ENCODE measurements at places on chromosomes 7 and 10.

DNA sequence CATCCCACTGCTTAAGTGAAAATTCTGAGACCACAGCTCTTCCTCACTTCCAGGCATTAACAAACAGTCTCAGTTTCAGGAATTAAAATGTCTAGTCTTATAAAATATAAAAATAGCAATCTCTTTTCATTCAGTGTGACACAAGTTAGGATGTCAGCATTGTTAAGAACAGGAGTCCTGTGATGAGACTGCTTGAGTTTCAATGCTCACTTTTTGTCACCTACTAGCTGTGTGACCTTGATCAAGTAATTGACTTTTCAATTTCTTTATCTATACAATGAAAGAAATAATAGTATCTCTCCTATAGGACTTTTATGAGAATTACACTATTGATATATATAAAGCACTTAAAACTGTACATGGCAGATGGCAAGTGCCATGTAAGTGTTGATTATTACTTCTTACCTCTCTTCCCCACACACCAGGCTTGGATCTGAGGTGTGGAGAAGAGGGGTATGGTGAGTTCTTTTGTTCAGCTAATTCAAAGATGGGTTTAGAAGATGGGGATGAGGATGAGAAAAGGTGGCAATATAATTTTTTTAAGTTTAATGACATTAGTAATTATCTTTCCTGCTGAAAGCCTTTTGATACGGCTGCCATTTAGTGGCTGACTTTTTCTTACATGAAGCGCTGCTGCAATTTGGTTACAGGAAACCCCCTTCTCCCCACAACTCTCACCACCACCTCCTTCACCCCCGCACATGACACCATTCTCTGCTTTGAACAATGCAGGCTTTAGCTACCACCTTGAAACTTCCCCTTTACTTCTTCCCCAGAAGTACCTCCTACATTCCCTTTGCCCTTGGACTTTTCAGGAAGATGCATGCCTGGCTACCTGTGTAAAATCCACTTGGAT is 20.8 kb upstream of the HYAL4 start:
- DNase-seq: no peak

DNA sequence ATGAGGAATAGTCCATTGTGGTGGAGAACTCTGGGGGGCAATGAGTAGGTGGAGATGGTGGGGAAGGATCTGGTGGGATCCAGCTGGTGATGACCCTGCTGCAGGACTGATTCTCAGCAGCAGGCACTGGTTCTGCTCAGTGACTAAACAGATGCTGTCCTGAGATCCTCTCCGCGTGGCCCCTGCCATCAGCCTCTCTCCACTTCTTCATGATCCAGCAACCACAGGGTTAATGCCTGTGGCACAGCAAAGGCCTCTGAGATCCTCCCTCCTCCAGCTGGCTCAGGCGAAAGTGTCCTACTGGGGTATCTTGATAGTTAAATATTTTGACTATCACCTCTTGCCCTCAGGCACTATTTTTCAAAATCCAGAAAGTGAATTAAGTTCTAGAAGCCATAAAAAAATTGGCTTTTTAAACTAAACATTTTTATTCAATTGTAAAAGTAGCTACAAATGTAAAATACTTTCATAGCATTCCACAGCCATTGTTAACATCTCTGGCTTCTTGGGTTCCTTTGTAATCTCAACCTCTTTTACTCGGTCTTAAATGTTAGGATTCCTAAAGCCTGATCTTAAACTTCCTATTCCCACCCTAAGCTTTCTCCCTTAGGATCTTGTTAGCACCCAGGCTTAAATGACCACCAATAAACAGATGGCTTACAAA is 13.1 kb downstream of the PLAU start:
- DNase-seq: no peak

GRCh38 chr7:82106201-82106600 is 336.4 kb upstream of the HGF start:
- no peak for DNase-seq

- DNase-seq: peak; percentile 96
Observed at GRCh38 chr7:77455321-77455720, 39.2 kb upstream of the GSAP start.

GRCh38 chr7:18693406-18693805 is 197.9 kb downstream of the HDAC9 start:
- peak; percentile 84 for DNase-seq

GRCh38 chr7:24721481-24722001 is 35.7 kb downstream of the GSDME start:
- no peak for DNase-seq

DNA sequence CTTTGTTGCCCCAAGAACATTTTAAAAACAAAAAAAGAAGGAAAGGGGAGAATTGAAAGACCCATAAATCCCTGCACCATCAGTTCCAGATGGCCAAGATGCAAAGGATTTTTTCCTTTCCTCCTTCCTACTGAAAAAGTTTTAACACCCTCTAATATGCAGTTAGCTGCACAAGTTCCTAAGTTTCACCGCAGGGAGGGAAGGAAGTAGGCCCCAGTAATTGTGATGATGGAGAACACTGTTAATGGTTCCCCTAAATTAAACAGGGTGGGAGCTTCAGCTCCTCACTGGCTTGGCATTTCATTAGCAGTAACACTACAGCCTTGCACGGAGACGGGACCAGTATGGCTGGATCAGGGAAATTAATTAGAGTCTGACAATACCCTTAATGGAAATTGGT is 63.7 kb upstream of the PPIF start:
- DNase-seq: no peak

DNA sequence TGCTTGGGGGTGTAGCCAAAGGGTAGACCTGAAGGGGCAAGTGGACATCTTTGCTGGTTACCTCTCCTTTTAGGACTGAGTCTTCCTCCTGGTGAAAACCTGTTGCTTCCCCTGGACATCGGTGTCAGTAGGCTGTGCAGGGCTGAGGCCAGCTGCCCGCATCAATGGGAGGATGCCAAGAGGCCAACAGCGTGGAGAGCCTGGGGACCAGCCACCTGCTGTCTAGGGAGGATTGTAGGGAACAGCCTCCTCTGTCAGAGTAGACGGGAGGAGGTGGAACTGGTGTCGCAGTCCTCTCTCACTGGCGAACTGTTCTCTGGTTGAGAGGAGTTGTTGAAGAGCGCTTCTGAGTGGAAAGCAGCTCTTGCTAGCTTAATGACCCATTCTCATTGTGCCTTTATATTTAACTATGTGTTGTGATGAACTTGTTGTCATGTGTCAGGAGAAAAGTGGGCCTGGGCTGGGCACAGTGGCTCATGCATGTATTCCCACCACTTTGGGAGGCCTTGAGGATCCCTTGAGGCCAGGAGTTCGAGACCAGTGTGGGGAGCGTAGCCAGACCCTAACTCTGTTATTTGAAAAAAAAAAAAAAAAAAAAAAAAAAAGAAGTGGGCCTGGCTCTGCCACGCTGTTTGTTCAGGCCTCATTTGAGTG is 1.8 kb downstream of the SUFU start:
- DNase-seq: no peak

DNA sequence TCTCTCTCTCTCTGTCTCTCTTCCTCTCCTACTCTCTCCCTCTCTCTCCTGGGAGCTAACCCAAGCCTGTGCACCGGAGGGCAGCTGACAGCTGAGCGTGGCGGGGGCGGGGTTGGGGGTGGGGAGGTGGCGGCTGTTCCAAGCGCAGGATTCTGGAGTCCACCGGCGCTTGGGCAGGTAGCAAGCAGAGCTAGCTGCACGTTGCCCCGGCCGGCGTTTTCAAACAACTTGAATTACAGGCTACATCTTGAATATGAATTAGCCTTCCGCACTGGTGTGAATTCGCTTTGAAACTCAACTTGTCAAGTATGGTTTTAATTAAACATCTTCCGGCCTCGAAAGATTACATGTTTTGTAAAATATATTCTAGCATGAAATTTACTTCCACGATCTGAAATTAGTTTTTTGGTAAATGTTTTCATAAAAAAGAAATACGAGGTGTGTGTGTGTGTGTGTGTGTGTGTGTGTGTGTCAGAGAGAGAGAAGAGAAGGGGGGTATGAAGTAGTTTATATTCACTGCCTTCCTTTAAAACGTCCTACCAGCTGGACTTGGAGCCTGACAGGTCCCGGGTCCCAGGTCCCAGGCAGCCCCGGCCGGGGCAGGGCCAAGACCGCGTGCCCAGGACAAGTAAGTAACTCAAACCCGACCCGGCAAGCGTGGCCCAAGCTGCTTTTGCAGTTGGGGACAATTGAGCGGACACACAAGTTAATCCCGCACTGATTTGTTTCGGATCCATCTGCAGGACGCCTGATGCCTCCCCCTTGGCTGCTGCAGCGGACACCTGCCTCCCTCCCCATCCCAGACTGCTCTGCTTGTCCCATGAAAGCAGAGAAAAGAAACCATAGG is 9.0 kb upstream of the DLX6 start:
- no peak for DNase-seq

DNA sequence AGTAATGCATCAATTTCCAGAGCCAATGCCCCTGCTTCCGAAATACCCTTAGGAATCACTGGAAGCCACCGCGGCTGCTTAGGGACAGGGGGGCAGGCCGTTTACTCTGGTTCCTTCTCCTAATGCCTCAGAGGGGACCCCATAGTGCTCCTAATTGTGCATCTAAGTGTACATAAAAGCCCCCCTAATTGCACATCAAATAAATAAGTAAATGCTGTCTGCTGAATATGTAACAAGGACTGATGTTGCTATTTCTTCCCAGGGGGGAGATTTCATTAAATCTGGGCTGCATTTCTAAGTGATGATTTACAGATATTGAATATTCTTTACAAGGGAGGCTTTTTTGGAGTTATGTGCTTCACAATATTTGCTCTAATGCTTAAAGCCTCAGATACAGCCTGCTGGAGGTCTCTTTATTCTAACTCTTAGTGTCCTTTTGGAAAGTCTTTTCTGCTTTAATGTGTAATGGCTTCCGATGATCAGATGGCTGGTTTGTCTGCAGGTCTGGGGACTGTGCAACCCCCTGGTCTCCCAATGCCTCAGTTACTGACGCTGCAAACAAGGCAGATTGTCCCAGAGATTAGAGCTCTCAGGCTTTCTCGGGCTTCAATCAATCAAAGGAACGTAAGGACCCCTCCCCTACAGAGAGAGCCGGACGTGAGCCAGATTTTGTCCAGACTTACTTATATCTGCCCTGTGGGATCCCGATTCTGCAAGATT is 143.0 kb downstream of the PRPF18 start:
- DNase-seq: no peak

GRCh38 chr7:1290026-1290678 is 57.5 kb downstream of the UNCX start:
- DNase-seq: peak; percentile 13

DNA sequence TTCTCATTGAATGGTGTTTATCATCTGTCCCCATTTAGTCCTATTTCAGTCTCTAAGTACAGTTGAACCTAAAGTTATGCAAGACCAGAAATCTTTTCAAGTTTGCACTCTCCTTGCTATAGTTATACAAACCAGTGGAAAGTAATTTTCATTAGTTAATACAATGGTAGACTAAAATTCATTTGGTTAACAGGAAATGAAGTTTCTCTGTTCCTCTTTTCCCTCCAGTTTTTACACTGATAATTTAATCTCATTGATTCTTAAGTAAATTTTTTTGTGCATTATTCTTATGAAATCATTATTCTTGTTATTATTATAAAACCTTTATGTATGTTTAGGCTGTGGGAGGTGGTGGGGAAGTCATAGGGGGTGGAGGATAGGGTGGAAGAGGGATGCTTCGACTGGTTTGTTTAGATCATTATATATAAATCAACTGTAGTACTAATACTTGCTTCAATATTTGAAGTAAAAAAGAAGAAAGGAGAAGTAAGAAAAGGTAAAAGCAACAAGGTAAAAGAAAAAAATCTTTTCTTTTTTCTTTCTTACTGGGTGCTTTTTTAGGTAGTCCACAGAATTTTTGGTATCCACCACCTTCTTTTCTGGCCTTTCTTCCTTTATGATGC is 104.1 kb downstream of the GPR85 start:
- DNase-seq: no peak

- no peak for DNase-seq
Observed at GRCh38 chr7:151008511-151009323, 15.6 kb downstream of the ATG9B start.

DNA sequence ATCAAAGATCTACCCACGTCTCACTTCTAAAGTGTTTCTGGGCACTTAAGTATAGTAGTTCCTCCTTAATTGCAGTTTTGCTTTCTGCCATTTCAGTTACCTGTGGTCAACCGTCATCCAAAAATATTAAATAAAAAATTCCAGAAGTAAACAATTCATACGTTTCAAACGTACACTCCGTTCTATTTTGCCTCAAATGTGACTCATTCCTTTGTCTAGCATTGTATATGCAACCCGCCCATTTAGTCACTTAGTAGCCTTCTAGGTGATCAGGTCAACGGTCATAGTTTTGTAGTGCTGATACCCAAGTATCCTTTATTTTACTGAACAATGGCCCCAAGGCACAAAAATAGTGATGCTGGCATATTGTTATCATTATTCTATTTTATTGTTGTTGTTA is 33.8 kb downstream of the HGF start:
- no peak for DNase-seq

DNA sequence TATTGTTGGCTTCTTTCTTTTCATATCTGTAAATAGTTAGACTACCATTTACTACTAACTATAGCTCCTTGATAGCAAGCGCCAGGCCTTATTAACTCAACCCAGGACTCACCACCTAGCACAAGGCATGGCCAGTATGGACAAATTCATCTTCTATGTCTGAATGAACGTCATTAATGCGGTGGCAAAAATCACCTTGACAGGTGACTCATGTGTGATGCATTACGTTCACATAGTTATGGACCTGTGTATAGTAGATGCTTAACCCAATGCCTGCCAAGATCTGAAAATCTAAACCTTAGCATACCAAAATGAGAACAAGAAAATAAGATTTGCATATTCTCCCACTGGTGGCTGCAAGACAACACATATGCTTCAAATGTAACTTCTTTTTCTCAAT is 300.8 kb downstream of the PARD3 start:
- DNase-seq: no peak

GRCh38 chr10:73858750-73859427 is 15.5 kb downstream of the CAMK2G start:
- no peak for DNase-seq

- DNase-seq: no peak
Observed at GRCh38 chr7:155263581-155264143, 34.0 kb upstream of the INSIG1 start.

- DNase-seq: no peak
Observed at GRCh38 chr7:108434010-108434409, 22.2 kb downstream of the NRCAM start.

DNA sequence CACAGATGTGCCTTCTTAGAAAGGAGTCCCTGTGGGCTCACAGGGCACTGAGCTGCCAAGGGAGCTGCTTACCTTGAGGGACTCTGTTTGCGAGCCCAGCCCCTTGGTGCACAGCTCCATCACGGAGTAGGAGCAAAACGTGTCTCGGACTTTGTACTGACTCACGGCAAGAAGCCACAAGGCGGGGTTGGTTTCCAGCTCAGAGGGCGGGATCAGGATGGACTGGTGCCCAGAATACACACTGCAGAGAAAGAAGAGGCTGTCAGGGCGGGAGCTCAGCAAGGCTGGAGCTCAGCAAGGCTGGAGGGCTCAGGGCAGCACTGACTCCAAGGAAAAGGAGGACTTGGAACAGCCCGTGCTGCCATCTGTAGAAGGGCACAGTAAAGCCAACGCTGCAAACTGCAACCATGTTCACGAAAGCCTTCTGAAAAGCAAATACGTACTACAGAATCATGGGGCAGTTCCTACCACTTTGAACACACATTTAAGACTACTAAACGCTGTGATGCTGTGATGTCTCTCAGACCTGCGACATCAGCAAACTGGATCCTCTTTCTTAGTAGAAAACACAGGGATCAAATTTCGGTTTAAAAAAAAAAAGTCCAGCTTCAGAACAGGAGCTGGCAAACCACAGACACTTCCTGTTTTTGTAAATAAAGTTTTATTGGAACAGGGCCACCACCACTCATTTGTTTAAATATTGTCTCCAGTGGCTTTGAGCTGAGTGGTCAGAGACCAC is 194.3 kb downstream of the ZMYND11 start:
- DNase-seq: peak; percentile 94

Measured in HCEC 1CT (cell line).